ENCODE measurements at places on chromosomes 12 and 14. TPM values are rescaled to one million over a fixed set of nuclear protein-coding genes. Genes with fewer than 3 reads are reported as not detected.

DNA sequence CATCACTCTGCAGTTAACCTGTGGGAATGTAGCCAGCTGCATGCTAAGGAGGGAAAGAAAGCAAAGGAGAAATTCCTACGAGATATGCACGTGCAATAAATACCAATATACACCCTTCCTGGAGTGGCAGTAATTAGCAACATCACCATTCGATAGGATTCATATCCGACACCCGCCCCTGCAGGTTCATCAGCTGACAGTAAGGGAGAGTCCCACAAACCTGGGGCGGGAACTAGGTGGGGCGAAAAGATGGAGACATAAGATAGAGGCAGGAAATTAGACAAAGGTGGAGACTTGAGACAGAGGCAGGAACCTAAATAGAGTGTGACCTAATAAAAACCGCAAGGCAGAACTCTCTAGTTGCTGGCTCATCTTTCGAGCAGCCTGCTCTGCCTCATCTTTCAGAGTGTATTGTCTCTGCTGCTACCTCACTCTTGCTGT, 51.6 kb downstream of the PLEKHG3 start:
- peak; percentile 87 for DNase-seq

GRCh38 chr12:117011988-117012805, 87.0 kb downstream of the TESC start:
- DNase-seq, result no peak

- DNase-seq, result no peak
These were observed 10.1 kb upstream of the CABP1 start for GRCh38 chr12:120630104-120630892.

DNA sequence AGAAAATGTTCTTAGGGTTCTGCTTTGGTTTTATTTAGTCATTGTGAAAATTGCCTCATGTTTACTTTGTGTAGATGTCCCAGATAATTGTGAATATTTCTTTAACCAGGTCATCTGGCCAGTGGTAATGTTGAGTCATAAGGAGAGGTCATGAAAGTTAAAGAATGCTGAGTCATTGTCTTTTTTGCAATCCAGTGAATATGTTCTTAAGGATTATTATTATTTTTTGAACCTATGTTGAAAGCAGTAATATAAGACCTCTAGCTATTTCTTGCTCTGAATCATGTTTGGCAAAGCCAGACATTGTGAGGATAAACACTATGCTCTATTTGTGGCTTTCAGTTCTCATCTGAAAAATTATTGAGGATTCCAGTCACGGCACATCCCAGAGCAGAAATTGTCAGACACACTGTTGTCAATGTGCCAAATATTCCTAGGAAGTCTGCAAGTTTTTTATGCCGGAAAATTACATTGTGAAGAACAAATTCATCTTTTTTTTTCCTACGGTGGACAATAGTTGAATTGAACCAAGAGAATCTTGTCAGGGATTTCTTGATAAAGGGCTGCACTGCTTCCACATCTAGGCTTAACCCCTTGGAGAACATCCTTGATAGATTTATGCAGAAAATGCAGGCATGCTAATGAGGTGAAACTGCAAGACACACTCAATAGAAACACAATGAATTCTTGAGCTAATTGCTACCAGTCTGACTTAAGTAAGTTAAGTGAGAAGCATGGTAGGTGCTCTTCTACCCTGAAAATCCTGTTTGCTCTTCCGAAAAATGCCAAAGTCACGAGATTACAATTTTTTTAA, 369.6 kb downstream of the ATP23 start:
- peak; percentile 44 for DNase-seq

DNA sequence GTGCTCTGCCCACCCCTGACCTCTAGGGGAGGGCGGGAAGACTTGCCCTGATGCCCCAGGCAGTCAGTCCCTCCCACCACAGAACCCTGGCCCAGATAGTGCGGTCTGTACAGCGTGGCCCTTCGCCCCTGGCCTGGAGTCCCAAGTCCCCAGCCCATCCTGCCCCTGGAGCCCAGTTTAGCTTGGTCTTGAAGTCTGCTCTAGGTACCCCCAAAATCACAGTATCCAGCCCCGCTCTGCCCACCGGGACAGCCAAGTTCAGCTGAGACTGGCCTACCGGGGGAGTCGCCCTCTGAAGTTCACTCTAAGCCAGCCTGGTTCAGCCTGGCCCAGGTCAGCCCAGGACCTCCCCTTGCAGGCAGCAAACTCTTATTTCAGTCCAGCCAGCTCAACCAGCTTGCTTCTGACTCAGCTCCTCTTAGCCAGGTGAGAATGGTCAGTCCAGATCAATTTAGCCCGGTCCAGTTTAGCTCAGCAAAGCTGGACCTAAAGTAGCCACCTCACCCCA, 75.9 kb downstream of the TMEM121 start:
- DNase-seq, result no peak

- DNase-seq, result no peak
These were observed 227.3 kb upstream of the USP15 start for GRCh38 chr12:62032870-62033269.

- DNase-seq, result no peak
These were observed 6.6 kb downstream of the ERBB3 start for GRCh38 chr12:56086608-56087007.

GRCh38 chr12:32178341-32179010, 71.8 kb downstream of the BICD1 start:
- DNase-seq, result no peak

DNA sequence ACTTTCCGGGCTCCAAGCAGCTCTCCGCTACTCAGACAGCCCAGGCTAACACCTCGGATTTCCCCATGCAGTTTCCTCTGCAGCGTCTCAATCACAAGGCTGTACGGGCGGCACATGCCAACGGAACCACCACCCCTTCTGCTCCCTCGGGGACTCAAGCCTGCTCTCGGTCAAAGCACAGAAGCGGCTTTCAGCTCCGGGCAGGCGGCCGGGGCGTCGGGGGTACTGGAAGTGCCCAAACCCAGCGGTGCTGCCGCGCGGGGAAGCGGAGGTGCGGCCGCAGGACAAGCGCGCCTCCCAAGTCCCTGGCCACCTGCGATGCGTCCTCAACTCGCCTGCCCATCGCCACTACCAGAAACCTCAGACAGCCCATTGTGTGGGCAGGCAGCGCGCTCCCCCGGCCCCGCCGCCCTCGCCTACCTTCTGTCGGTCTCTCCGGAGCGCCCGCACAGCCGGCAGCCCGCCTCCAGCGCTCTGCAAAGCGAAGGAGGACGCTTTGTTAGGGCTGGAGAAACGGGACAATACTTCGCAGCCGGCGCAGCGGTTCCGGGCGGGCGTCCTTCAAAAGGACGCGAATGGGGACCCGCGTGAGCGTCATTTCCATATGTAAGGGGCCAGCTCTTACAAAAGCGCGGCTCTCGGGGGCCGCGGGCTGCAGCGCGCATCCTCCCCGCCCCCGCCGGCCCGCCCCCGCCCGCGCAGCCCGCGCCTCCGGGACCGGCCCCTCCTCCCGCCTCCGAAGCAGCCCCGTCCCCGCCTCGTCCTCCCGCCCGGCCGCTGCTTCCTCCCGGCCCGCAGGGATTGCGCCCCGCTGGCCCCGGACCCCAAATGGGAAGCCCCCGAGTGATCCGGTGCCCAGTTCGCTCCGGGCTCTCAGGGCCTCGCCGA, 674 bp downstream of the NIN start:
- DNase-seq, result peak; percentile 8

GRCh38 chr14:95663226-95663797, 22.9 kb upstream of the TCL1B start:
- no peak for DNase-seq

GRCh38 chr14:59268011-59268410, 79.5 kb downstream of the DAAM1 start:
- DNase-seq, result no peak

GRCh38 chr14:88137327-88137726, 132.4 kb downstream of the GPR65 start:
- DNase-seq, result no peak

DNA sequence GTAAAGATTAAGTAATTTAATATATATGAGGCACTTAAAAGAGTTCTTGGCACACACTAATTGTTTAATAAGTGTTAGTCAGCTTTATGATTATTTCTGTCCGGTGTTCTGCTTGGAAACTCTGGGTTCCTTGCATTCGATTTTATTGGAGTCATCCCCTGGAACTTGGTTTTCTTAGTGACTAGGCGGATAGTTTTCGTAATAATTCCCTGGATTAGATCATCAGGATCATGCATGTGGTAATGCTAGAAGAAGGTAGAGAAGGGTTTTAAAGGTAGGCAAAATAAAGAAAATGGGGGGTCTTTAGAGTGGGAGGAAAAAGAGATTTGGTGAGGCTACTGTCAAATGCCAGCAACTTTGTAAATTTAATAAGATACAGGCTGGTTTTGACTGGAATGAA, 88.4 kb downstream of the MYF5 start:
- DNase-seq, result no peak

GRCh38 chr14:88667555-88668273, 104.9 kb downstream of the ZC3H14 start:
- peak; percentile 65 for DNase-seq

DNA sequence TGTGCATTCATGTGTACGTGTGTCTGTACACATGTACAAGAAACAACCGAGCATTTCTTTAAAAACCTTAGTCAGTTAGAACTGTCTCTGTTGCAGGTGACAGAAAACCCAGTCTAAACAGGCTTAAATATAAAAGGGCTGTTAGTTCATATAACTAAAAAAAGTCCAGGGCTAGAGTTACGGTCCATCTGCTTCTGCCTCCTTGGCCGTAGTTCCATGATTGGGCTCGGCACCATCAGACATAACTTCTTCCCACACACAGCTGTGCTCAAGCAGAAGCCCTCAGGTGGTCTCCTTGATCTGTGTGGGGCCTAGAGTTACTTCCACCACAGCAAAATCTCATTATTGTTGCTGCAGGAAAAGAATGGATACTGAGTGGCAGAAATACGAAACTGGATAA, 34.6 kb downstream of the CKB start:
- DNase-seq, result no peak

GRCh38 chr14:96848011-96848410, 50.8 kb downstream of the VRK1 start:
- DNase-seq, result no peak

- DNase-seq, result peak; percentile 79
These were observed 258.1 kb downstream of the PCNX1 start for GRCh38 chr14:71165121-71166031.

GRCh38 chr14:89227496-89227836, 189.6 kb downstream of the FOXN3 start:
- peak; percentile 63 for DNase-seq

DNA sequence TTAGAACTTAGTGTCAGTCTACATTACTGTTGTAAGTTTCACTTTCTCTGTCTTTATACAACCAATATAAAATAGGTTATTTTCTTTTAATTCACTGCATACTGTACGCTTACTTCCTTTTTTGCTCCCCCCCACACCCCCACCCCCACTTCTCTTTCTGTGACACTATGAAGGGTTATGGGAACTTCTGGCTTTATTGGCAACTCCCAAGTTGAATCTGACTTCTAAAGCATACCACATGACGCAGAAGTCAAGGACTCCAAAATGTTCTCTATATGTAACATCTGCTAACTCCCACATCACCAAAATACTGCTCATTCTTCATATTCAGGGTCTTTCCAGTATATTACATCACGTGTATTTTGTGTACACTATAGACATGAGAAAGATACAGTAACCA, 81.2 kb upstream of the ATXN7L3B start:
- DNase-seq, result no peak

The CBLN3 gene
- 5.6 TPM for polyA plus RNA-seq

The MTRFR gene
- 15.9 TPM for polyA plus RNA-seq

The DTX1 gene
- polyA plus RNA-seq, result 9.1 TPM

The KRT81 gene
- polyA plus RNA-seq, result 0.72 TPM

The CLEC1B gene
- 0.19 TPM for polyA plus RNA-seq

The ASCL1 gene
- 6.4 TPM for polyA plus RNA-seq

The SMOC1 gene
- 0.85 TPM for polyA plus RNA-seq

The BEST3 gene
- 0.24 TPM for polyA plus RNA-seq

The LMNTD1 gene
- 0.22 TPM for polyA plus RNA-seq
